Activated CD4-positive, alpha-beta T cell treated with anti-CD3 and anti-CD28 coated beads, Interleukin-2, amount 10 ng/mL, durations not matched to agents 7 days and 5 days (primary cell): ENCODE measurements at places on chromosomes 12 and 14. TPM values are rescaled to one million over a fixed set of nuclear protein-coding genes. Genes with fewer than 3 reads are reported as not detected.

Gene ATL1
- 0.67 TPM for total RNA-seq

Gene EML5
- 2.6 TPM for total RNA-seq

DNA sequence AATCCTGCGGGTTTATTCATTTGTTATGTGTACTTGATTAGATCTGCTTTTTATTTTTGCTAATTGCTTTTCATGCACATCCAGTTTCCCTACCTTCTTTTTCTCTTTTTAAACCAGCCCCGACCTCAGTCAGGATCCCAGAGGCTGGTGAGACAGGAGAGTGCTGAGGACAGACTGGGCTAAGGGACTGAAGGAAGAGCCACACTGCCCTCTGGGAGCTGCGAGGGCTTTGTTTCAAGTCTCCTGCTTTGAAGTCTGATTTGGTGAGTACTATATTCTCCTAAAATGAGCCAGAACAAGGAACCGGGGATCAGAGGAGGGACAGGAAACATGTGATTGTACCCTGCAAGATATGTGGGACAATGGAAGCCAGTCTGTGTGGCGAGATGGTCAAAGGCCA is 23.9 kb downstream of the PRICKLE1 start:
- DNase-seq = no peak

- no peak for DNase-seq
Observed at GRCh38 chr14:52076334-52076733, 7.5 kb upstream of the NID2 start.

GRCh38 chr12:64679487-64680001 is 69.2 kb downstream of the RASSF3 start:
- DNase-seq = peak; percentile 73

GRCh38 chr14:36672095-36672494 is 10.4 kb downstream of the PAX9 start:
- DNase-seq = no peak
